ENCODE measurements at places on chromosomes 6 and 20.

DNA sequence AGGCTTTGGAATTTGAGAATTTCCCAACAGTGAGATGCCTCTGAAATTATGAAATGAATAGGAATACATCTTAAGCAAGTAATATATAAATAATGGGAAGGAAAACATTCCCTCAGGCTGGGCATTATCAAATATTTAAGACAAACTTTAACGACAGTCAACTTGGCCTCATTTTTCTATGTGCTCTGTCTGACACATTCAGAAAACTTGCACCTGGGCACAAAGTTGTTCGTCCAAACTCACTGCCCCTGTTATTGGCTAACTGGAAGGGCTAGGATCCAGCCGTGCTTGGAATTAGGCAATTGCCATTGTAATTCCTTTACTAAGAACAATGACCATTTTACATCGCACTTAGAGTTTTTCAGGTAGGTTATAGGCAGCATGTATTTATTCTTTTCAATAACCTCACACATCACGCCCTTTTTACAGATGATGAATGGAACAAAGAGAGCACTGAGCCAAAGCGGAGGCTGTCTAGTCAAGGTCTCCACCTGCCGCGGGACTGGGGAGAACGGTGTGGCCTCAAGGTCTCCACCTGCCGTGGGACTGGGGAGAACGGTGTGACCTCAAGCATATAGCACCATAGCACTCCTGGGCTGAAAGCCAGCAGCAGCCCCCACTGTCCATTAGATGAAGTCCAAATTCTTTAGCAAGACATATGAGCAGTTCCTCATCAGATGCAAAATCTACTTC is 40.7 kb upstream of the FOXQ1 start:
- no peak for DNase-seq

DNA sequence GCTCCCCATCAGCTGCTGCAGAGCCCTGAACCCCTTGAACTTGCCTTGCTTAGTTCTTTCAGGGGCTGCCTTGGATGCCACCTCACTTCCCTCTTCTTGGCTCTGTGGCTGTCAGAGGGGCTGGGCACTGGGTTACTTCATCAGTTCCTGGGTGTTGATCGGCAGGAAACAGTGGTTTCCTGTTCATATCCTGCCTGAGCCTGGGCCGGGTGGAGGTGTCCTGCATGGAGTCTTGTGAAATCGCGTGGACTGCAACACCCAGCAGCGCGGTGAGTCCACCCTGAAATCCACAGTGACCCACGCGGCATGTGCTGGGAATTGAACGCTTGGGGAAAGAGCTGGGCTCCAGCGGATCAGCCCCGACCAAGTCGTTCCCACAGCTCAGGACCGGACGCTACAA is 97.5 kb downstream of the CDH26 start:
- DNase-seq, result peak; percentile 23

DNA sequence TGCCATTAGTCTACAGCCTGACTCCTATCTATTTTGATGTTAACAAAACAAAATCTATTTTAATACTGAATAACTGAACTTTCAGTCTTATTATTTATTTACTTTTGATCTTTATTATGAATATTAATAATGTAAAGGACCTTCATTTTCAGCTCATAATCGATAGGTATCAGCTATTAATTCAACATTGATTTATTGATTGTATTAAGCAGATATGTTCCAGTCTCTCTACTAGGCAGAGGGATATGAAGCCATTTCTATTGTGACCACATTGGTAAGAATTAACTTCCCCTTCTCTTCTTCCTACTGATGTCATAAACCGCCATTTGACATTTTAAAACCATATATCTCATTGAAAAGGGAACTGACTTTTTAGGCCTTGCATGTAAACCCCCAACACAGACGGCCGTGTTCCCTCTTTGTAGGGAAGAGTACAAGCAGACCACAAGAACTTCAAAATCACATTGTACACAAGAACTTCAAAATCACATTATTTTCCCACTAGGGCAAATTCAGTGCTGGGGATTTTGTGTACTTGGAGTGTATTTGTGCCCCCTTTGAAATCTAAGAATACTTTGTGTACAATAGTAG is 69.5 kb upstream of the FABP7 start:
- no peak for DNase-seq

- DNase-seq, result no peak
Measured at GRCh38 chr6:51241376-51241775, 422.7 kb downstream of the TFAP2B start.

DNA sequence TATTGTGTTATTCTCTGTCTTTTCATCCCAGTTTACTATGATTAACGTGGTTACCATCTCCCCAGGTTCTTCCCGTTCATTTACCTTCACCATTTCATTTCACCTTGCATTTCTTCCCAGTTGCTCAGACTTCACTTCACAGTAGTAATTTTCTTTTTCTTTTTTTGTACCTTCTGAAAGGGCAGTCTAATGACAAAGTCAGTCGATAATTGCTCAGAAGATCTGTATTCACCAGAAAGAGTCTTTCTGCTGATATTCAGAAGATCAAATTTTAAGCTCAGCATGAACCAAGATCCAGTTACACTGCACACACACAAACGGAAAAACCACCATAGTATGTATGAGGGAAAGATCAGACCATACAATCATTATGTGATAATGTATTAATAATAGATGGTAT is 265.5 kb downstream of the ADGB start:
- no peak for DNase-seq
